Activated B cell treated with CpG ODN at 0.5 μM for 24 hours (primary cell): ENCODE measurements at places on chromosomes 1 and 21.

GRCh38 chr1:27100335-27101053 lies 54.4 kb downstream of the SLC9A1 start:
- no peak for DNase-seq

DNA sequence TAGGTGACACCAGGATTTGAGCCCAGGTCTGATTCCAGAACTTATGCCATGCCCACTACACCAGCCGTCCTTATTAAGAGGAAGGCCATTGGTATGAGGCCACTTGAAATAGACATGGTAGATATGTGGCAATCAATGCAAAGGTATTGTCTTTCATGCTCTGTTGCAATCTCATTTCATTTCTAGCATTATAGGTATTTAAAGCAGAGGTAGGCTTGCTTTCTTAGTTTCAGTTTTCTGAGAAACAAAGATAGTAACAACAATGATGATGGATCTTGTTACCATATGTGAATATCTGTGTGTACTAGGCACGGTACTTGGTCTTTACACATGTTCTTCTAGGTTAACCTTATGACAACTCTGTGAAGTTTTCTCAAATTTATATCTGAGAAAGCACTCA lies 113.1 kb downstream of the FGGY start:
- no peak for DNase-seq

DNA sequence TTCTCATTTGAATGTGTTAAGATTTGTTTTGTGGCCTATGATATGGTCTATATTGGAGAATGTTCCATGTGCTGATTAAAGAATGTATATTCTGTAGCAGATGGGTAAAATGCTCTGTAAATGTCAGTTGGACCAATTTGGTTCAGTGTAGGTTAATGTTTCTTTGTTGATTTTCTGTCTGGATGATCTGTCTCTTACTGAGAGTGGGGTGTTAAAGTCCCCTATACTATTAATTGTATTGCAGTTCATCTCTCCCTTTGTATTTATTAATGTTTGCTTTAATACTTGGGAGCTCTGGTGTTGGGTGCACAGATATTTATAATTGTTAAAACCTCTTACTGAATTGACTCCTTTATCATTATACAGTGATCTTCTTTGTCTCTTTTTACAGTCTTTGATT lies 584.5 kb downstream of the NUF2 start:
- no peak for DNase-seq

DNA sequence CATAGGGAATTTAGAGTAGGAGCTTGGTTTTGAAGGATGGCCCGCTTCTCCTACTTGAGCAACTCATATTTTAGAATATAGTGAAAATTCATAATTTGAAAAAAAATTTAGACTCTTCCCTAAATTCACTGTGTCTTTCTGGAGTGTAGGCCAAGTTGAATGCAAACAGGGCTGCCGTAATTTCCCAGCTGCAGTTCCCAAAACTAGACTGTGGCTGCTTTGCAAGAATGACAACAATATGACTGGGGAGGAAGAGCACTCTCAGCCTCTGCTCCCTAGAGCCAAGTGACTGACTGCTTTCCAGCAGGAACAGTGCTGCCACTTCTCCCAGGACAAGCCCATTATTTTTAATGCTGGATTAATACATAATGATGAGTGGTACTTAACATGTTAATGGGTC lies 209.0 kb downstream of the RHOU start:
- DNase-seq, result no peak

DNA sequence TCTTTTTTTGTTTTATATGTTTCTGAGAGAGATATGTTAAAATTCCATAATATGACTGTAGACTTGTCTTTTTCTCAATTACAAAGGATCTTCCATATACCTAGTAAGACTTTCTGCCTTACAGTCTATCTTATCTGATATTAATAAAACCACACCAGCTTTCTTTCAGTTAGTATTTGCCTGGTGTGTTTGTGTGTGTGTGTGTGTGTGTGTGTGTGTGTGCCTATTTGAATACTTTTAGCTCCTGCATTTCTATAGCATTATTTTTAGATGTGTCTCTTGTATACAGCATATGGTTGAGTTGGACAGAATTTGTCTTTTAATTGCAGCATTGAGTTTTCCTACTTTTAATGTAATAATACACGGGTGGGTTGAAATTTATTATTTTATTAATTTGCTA lies 27.5 kb downstream of the ST6GALNAC3 start:
- no peak for DNase-seq

- peak; percentile 24 for DNase-seq
These were observed 39.8 kb upstream of the LRP8 start for GRCh38 chr1:53367503-53368313.

- DNase-seq, result no peak
These were observed 8.3 kb upstream of the PADI1 start for GRCh38 chr1:17196496-17197185.

DNA sequence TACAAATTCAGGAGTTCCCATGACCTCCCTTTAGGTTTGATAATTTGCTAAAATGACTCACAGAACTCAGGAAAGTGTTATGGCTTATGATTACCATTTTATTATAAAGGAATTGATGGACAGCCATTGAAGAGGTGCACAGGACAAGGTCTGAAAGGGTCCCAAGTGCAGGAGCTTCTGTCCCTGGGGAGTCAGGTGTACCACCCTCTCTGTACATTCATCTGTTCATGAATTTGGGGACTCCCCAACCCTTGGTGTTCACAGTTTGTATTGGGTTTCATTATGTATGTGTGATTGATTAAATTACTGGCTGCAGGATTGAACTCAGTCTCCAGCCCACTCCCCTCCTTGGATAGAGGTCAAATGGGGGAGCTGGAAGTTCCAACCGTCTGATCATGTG lies 10.8 kb upstream of the IL10RB start:
- DNase-seq, result no peak

DNA sequence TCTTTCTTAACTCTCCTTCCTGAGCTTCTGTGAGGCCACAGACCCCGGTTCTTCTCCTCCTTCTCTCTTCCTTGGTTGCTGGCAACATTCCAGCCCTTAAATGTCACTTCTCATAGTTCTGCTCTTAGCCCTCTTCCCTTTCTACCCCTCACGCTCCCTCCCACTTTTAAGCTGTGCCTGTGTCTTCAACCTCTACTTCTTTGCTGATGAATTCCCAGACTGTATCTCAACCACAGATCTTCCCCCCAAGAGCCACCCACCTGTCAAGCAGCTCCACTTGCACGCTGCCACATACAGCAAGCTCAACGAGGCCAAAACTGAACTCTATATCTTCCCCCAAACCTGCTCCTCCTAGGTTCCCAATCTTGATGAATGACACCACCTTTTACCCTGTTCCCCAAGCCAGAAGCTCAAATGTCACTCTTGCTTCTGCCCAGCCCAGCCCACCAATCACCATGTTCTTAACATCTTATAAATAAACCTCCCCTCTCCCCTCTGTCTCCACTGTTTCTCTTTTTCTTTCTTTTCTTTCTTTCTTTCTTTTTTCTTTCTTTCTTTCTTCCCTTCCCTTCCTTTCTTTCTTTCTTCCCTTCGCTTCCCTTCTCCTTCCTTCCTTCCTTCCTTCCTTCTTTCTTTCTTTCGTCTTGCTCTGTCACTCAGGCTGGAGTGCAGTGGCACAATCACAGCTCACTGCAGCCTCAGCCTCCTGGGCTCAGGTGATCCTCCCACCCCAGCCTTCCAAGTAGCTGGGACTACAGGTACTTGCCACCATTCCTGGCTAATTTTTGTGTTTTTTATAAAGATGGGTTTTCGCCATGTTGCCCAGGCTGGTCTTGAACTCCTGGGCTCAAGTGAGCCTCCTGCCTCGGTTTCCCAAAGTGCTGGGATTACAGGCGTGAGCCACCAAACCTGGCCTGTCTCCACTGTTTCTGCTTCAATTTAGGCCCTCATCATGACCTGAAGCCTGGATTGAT lies 19.8 kb upstream of the PTP4A2 start:
- no peak for DNase-seq

DNA sequence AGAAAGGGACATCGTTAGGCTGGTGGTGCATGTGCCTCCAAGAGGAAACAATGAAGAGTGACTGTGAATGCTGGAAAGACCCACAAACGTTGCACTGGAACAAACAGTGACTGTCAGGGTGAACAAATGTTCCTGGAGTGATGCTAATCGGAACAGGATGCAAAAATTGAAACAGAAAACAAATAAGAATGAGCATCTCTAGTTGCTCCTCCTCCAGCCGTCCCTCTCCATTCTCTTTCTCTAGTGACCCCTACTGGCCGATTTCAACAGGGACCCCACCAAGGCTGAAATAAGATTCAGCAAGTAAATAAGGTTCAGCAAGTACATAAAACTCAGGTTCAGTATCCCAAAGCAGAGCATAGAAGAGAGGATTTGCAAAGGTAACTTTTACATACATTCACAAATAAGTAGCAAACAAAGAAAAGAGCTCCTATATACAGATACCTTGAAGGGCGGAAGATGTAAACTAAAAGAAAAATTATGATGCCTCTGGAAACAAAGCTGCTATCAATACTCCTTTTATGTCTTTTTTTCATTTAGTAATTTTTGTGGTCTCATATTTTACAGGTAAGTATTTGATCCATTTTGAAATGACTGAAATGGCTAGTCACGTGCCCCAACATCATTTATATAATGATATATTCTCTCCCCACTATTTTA lies 836.1 kb upstream of the ADAMTS5 start:
- DNase-seq, result no peak

GRCh38 chr1:29217633-29218032 lies 13.1 kb downstream of the MECR start:
- DNase-seq, result no peak

GRCh38 chr1:174818014-174818616 lies 181.6 kb upstream of the CACYBP start:
- no peak for DNase-seq

DNA sequence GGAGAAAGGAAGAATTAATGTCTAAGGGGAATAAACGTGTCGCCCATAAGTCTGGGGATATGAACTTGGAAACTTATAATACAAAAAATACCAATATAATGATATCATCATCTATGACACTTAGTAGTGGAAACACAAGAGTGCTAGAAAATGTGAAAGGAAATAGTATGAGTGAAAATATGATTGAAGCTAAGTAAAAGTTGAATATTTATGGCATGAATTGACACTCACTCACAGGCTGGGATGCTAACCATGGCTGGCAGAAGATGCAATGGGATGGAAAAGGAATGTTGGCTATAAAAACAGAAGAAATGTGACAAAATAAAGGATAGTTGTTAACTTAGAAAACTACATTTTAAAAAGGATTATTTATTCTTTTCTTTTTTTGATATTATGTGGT lies 120.1 kb downstream of the XPR1 start:
- no peak for DNase-seq

- DNase-seq, result no peak
These were observed 590.4 kb upstream of the PLXNA2 start for GRCh38 chr1:208834381-208835096.

DNA sequence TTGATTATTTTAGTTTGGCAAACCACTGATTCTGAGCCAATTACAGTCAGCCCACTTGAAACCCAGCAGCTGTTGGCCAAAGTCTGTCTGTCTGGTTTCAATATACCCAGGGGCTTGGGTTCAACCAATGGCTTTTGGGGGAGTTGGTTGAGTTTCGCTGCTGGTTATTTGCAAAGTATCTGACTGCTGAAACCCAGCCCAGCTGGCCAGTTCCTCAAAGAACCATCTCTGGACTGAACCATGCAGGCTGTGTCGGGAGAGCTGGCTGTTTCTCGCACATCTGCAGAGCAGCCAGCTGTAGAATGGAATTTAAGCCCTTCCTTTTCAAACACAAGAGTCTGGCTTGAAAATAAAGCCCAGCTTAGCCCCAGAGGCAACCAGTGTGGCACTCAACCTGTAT lies 66.0 kb upstream of the PAX7 start:
- DNase-seq, result no peak

DNA sequence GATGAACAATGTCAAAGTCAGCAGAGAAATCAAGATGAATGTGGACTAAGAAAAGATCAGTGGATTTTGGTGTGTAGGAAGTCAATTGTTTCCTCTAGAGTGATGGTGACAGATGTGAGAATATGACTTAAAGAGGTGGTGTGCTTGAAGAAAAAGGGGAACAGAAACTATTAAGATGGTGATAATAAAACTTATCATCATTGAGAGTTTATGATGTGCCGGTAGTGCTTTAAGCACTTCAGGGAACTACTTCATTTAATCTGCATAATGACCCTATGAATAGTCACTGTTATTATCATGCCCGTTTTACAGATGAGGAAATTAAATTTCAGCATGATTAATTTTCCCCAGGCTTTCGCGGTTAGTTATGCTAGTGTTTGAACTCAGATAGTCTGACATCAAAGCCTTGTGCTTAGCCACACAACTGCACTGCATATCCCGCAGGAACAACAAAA lies 246.9 kb upstream of the LRRC7 start:
- DNase-seq, result no peak

DNA sequence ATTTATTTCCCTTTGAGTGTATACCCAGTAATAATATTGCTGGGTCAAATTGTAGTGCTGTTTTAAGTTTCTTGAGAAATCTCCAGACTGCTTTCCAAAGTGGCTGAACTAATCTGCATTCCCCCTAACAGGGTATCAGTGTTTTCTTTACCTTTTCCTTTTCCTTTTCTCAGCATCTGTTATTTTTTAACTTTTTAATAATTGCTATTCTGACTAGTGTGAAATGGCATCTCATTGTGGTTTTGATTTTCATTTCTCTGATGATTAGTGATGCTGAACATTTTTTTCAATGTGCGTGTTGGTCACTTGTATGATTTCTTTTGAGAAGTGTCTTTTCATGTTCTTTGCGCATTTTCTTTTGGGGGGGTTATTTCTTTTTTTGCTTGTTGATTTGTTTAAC lies 374.9 kb upstream of the BRINP3 start:
- DNase-seq, result no peak

- no peak for DNase-seq
These were observed 18.2 kb upstream of the MSTO1 start for GRCh38 chr1:155591770-155592169.

- peak; percentile 50 for DNase-seq
These were observed 104.8 kb upstream of the POU3F1 start for GRCh38 chr1:38151399-38151798.

DNA sequence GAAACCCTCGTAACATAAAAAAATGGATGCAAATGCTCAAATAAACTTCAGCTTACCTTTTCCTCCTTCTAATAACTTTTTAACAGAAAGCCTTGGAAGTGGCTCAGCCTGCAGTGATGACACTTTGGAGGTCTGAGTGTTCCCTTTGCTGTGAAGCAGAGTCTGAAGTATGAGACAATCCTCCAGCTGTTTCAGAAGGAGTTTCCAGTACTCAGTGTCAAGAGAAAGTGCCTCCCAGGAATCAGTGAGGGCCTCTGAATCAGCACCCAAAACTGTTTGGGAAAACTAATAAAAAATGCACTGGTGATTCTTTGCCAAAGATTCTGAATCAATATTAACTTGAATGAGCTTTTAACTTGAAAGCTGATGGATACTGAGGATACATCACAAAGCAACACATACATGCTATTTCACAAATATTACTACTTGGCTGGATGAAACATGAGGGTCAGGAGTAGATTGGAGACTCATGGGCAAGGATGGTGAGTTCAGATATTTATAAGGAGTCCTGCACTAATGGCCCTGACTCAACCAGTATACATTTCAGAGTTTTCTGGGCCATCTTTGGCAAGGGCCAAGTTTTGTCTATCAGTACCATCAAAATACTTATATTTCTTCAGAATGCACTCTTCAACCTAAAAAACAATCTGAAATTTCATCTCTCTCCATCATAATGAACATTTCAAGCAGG lies 77.0 kb downstream of the IARS2 start:
- DNase-seq, result no peak
